ENCODE measurements at places on chromosomes 5 and 9.

GRCh38 chr5:133831491-133832224, 136.8 kb downstream of the C5orf15 start:
- DNase-seq = no peak

- DNase-seq = no peak
These were observed 552.2 kb upstream of the RIOK2 start for GRCh38 chr5:97735209-97735608.

GRCh38 chr5:892394-893136, at the start of the genes BRD9 and TRIP13:
BRD9 (minus strand) TSS chr5:892801; CDS start chr5:892657, 144 bp downstream.
TRIP13 (plus strand) TSS chr5:892884; CDS start chr5:892999, 115 bp downstream.
- peak; percentile 90 for DNase-seq

- no peak for DNase-seq
These were observed 330.9 kb upstream of the GRIA1 start for GRCh38 chr5:153159616-153160015.

DNA sequence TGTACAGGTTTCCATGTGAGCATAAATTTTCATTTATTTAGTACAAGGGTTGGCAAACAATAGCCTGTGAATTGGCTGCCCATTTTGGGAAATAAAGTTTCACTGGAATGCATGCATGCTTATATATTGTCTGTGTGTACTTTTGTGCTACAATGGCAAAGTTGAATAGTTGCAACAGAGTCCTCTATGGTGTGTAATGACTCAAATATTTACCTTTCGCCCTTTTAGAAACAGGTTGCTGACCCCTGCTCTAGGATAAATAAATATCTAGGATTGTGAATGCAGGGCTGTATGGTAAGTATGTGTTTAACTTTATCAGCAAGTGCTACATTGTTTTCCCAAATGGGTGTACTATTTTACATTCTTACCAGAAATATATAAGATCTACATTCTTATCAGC, 47.2 kb downstream of the XRCC4 start:
- no peak for DNase-seq

DNA sequence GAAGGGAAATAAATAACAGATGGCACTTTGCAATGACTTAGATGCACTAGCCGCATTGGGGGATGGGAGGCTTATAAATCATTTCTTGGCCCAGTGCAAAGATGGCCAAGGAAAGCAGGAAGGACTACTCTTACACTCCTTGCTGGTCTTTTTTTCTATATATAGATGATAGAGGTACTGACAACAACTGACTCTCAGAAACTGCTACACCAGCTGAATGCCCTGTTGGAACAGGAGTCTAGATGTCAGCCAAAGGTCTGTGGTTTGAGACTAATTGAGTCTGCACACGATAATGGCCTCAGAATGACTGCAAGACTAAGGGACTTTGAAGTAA, 1.7 kb downstream of the CCNG1 start:
- DNase-seq = no peak

DNA sequence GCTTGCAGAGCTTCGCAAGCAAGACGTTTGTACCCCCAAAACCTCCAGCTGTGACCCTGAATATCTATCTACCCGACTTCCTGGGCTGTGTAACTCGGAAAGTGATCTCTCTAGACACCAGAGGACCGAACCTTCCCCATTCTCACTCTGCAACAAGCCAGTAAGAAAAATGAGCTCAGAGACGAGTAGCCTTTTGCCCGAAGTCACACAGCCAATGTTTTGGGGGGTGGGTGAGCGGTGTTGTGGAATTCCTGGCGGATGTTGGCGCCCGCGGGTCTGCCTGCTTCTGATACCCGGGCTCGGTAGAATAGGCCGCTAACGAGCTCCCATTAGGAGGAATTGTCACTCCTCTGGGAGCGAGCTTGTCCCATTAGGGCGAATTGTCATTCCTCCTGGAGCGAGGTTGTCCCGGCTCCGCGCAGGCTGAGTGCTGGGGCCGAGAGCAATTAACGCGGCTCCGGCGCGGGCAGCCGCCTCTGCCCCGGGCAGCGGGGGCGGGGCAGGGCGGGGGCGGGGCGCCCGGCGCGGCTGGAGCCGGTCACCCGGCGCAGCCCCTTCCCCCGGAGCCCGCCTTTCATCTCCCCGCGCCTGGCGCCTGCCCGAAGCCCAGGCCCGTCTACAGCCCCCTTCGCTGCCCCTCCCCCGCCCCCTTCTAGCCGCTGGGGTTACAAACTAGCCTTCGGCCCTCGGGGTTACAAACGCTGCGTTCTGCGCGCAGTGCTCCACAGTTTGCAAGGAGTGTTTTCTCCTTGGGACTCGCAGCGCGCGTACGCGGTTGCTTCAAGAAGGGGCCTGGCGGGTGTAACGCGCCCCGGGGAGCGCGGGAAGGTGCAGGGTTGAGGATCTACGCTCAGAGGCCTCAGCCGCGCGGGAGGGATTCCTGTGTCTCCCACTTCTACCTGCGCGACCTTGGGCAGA, 3.5 kb upstream of the MSX2 start:
- no peak for DNase-seq
